ENCODE measurements at places on chromosomes 12 and 14. TPM values are rescaled to one million over a fixed set of nuclear protein-coding genes. Genes with fewer than 3 reads are reported as not detected.

GRCh38 chr12:32860192-32860591 is 36.4 kb downstream of the PKP2 start:
- no peak for DNase-seq

ADAMTS20 gene
- total RNA-seq = not detected

DNA sequence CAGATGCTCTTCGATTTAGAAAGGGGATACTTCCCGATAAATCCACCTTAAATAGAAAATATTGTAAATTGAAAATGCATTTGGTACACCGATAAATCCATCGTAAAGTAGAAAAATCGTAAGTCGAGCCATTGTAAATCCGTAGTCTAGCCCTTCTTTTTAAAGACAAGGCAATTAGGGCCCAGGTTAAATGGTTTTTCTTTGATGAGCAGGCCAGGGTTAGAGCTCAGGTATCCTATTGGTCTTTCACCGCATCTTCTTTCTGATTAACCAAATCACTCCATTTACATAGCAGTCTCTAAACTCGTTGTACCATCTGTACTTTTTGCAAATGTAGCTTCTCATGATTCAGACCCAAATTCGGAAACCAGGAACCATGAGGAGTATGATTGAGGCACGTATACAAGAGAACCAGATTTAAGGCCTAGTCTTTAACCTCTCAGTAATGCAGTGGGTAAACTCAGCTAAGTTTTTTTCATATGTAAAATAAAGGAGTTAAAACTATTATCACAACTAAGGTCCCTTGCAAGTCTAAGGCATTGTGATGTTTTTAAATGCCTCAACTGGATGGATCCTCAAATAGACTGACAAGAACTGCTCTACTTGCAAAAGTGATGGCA is 2.2 kb upstream of the YAF2 start:
- no peak for DNase-seq

GRCh38 chr12:12562016-12562483 is 613 bp downstream of the DUSP16 start:
- DNase-seq = peak; percentile 81

- DNase-seq = no peak
These were observed 7.1 kb downstream of the EXOC5 start for GRCh38 chr14:57261604-57262003.

DNA sequence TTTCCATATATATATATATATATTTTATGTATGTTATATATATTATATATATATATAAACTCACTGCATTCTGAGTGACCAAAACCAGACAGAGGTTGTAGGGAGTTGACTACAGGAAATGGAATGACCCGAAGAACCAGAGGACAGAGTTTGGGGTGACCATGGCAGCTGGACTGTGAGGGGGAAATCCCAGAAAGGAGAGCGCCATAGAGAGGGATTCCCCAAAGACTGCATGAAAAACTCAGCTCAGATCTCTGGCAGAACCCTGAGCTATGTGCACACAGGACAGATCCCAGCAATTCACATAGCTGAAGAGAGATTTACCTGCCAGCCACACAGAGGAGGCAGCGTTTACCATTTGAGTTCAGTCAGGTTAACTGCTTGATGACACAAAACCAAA is 19.7 kb upstream of the INF2 start:
- DNase-seq = no peak

EIF2S3B gene
- 0.33 TPM for total RNA-seq

TMX1 gene
- 26.0 TPM for total RNA-seq

P2RX2 gene
- not detected for total RNA-seq

AICDA gene
- total RNA-seq = 0.28 TPM

DNA sequence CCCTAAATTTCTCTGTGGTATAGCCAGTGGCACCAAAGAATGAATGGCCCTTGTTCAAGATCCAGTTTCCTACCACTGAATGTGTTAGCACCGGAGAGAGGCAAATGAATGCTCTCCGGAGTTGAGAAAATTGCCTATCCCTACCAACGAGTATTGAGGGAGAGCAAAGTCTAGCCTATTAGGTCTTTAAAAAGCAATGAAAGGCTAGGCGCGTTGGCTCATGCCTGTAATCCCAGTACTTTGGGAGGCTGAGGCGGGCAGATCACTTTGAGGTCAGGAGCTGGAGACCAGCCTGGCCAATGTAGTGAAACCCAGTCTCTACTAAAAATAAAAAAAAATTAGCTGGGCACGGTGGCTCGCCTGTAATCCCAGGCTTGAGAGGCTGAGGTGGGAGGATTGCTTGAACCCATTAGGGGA is 898 bp upstream of the RAB15 start:
- DNase-seq = no peak

BAZ1A gene
- total RNA-seq = 31.6 TPM

CYP46A1 gene
- total RNA-seq = 1.3 TPM

- DNase-seq = no peak
These were observed 199.5 kb upstream of the CAND1 start for GRCh38 chr12:67069451-67070306.

- no peak for DNase-seq
These were observed 169.0 kb downstream of the KICS2 start for GRCh38 chr12:64053117-64053516.

Data from posterior vena cava (tissue), 2 donors.